ENCODE measurements at places on chromosomes 2 and 18.

DNA sequence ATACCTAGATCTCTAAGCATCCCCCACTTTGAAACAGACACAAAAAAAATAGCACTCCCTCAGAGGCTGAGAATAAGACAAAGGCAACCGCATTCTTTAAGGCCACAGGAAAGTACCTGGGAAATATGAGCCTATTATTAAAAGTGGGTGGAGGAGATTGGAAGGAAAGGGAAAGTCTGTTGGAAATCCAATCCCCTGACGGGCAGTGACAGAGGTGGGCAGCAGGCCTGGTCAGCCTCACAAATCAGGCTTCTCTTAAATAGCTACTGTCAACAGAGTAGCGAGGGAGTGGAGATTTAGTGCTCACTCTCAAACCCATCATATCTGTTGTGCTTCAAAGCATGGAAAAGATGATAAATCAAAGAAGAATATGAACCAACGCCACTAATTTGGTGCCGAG, 324.4 kb downstream of the ALK start:
- no peak for DNase-seq

DNA sequence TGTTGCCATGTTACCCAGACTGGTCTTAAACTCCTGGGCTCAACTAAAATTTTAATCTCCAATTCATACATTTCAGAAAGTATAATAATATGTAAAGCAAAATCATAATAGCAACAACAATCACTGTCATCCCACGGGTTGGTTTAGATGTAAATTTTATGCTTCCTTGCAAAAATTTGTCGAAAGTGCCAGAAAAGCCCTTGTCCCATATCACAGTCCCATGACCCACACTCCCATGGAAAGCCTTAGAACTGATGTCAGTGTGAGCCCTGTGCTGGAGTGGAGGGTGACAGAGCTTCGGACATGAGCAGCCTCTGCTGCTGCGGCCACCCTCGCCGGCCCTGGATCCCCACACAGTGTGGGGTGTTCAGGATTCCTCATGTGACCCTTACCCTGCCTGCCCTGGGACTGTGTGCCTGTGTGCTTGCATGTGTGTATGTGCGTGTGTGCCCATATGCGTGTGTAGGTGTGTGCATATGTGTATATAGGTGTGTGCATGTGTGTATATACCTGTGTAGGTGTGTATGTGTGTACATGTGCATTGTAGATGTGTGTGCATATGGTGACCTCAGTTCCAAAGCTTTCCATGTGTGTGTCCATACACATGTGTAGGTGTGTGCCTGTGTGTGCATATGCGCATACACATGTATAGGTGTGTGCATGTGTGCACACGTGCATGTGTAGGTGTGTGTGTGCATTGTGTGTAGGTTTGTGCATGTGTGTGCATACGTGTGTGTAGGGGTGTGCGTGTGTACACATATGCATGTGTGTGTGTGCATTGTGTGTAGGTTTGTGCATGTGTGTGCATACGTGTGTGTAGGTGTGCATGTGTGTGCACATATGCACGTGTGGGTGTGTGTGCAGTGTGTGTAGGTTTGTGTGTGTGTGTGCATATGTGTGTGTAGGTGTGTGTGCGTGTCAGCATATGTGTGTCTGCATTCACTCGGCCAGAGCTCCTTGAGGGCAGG, 65.1 kb downstream of the HPCAL1 start:
- DNase-seq: no peak

DNA sequence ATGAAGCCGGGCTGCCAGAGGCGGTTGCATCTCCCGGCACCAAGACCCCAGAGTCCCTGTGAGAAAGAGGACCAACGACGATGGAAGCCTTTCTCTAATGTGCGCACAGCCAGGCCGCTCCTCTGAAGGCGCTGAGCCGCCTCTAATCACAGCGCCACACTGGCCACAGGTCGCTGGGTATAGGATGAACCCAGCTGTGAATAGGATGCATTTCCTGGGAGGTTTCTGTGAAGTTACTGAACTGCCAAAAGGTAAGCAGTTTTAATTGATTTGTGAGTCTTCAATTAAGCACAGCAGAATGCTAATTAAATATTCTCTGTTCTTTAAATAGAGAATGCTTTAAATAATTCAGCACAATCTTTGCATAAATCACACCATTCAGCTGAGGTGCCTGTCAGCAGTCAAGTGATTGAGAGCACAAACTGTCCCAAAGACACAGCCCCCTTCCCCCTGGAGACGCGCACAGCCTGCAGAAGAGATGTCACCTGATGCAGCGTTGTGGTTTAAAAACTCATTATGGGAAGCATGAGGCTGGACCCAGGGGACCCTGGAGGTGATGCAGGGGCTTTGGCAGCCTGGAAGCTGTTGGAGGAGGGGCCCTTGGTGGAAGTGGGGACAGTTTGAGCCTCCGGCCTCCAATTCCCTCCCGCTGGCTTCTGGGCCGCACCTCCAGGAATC, 98.1 kb downstream of the RTP5 start:
- no peak for DNase-seq

GRCh38 chr2:239382384-239382880, 18.4 kb downstream of the HDAC4 start:
- DNase-seq: no peak

GRCh38 chr2:196380575-196380974, 209.2 kb upstream of the STK17B start:
- no peak for DNase-seq

GRCh38 chr2:62547854-62548253, 41.9 kb upstream of the TMEM17 start:
- DNase-seq: no peak

DNA sequence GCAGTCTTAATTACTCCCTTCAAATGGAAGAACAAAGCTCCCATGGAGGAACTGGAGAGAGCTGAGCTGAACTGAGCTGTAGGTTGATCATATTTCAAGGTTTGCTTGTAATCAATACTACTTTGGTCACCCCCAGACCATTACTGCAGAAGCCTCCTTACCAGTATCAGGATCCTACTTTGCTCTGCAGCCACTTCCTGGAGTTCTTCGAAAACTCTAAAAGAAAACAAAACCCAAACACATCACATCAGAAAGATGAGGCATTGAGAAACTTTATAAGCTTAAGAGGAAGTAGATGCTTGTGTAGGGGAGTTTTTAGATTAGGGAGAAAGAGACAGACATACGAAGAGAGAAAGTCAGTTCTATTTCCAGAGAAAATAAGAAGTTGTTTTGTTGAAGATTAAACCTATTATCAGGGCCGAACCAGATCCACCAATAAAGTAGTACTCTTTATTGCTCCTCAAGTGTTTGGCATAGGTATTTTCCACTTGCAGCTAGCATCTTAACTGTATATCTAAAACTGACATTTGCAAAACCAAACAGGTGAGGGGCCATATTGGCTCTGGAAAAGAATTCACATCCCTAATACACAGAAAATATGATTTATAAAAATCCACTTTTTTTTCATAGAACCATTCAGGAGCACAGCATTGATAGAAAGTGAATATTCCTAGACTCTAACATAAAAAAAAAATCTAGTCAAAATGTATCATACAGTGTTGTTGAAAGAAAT, 166.9 kb upstream of the KLF7 start:
- no peak for DNase-seq

- no peak for DNase-seq
Measured at GRCh38 chr2:152537081-152537651, 180.1 kb downstream of the PRPF40A start.

- no peak for DNase-seq
Measured at GRCh38 chr2:213751446-213751845, 467.2 kb downstream of the SPAG16 start.

DNA sequence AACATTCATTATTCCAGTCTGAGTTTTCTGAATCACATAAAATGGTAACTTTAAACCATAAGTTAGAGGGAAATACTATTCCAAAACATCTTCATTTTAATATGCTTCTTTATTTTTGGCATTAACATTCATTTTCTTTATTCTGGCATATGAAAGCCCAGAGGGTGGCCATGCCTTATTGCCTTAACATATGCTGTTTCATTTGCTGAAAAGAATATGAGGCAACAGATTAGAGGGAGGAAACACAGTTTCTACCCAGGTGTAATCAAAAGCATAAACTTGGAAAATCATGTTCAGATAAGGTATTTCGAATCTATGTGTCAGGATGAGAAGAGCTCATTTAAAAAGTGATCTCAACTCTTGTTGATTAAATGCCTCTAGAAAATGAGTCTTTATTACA, 379.9 kb upstream of the DSEL start:
- DNase-seq: no peak

DNA sequence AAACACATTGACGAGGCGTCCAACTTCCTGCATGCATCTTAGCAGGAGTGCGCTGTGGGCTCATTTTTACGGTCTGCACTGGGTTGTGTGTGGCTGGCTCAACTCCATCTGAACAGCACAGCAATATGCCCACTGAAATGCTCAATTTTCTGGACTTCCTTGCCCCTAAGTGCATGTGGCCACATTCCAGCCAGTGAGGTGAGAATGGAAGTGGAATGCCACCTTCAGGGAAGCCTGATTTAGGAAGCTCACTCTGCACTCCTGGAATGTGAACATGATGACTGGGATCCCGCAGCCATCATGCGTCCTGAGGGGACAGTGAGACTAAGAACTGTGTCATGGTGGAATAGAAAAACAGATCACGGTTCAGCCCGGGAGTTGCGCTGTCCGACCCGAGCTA, 76.2 kb downstream of the PSMG2 start:
- DNase-seq: no peak

DNA sequence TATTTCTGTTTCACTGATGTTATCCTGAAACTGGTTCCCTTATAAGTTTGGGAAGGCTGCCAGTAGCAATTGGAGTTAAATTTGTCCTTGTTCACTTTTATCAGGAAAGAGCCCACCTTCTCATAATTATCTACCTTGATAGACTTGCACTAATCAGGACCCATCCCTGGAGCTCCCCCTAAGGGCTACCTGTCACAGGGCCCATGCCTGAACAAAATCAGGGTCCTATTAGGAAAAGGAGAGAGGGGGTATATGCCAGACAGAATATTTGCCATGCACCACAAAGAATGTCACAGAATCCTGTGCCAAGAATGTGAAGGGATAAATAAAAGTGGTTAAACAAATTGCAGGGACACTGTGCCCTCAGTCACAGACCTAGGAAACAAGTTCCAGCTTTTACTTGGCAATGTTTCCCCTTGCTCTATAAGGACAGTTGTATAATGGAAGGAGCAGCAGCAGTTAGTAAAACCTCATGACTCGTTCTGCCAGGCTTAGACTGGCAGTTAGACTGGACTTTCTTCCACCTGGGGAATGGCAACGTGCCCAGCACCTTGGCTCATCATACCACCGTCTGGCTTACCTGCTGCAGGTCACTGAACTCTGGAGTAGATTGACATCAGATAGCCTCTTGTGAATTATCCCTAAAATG, 32.3 kb upstream of the VWC2L start:
- no peak for DNase-seq

- no peak for DNase-seq
Measured at GRCh38 chr18:3875961-3876360, 426.0 kb downstream of the TGIF1 start.

All from stimulated activated CD8-positive, alpha-beta memory T cell treated with anti-CD3 and anti-CD28 coated beads, Interleukin-2, amount 100 ng/mL, for 48 hours (primary cell).